Activated CD4-positive, alpha-beta T cell treated with anti-CD3 and anti-CD28 coated beads for 48 hours (primary cell): ENCODE measurements at places on chromosomes 5 and 9.

- no peak for DNase-seq
Observed at GRCh38 chr9:129595903-129596540, 24.9 kb downstream of the C9orf50 start.

DNA sequence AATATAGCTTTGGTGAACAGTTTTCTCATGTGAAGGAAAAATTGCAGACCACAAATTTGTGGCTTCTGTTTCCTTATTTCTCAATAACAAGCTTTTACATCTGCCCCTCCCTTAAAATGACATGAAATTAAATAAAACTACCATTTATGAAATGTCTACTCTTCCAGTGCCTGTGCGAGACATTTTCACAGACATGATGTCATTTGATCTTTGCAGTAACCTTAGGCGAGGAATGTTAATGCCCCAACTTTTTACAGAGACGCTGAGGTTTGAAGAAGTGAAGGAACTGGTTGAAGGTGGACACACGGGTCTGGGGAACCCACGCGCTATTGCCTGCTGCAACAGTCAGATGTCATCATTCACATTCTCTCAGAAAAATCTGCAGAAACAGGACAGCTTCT lies 61.5 kb downstream of the OSTF1 start:
- no peak for DNase-seq

GRCh38 chr5:72849546-72849945 lies 33.1 kb downstream of the TNPO1 start:
- DNase-seq = no peak

GRCh38 chr5:168860503-168860902 lies 281.3 kb upstream of the PANK3 start:
- no peak for DNase-seq

DNA sequence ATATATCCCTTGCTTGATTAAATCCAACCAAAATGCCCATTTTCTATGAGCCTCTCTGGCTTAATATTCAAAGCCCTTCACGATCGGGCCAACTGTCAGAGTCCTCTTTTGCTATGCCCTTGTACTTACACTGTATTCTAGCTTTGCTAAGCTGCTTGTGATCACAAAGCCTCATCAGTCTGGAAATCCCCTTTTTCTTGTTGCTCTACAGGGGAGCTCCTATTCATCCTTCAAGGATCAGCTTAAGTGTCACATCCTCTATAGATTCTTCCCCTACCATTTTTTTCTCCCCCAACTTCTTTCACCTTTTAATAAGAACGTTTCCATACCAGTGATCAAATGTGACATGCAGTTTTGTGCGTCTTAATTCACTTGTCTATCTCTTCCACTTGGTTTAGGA lies 450.4 kb upstream of the CHD1 start:
- no peak for DNase-seq
